ENCODE measurements at places on chromosomes 5 and 9.

DNA sequence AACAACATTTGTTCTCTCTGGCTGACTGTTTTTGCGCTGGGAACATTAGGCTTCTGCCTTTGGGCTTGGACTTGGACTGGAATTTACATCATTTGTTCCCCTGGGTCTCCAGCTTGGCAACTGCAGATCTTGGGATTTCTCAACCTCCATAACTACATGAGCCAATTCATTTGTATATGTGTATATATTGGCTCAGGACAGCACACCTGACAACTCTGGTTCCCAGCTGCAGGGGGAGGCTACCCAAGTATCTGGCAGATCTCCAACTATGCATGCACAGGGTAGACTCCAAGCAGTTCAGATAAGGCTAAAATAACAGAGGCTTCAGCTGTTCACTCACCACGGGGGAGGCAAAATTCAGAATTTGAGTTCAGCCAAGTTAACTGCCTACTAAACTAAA lies 31.6 kb upstream of the F2RL1 start:
- no peak for DNase-seq

DNA sequence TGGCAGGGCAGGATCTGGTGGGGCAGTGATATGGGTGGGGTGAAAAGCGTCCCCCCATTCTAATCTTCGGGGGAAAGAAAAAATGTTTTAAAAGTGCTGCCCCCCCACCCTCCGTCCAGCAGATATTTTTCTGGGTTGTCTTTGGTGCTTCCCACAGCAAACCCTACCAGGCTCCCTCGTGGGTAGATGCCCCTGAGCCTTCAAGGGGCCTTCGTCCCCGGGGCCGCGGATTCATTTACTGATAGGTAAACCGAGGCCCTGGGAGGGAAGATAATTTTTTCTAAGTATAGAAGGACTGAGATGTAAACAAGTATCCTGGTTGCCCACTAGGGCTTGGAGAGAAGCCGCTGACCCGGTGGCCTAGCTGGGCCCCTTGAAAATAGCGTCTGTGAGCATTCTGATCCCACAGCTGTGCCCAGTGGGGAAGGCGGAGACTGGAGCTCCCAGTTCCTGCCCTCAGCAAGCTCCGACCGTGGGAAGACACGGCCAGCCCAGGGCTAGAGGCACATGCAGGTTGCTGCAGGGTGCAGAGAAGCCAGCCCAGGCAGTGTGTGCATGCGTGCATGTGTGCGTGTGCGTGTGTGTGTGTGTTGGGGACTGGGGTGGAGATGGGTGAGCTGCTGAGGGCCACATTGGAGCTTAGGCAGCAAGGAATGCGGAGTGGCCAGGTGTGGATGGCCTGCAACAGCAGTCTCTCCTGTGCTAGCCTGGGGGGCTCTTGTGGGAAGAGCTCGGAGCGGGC lies 6.0 kb upstream of the RXRA start:
- no peak for DNase-seq

DNA sequence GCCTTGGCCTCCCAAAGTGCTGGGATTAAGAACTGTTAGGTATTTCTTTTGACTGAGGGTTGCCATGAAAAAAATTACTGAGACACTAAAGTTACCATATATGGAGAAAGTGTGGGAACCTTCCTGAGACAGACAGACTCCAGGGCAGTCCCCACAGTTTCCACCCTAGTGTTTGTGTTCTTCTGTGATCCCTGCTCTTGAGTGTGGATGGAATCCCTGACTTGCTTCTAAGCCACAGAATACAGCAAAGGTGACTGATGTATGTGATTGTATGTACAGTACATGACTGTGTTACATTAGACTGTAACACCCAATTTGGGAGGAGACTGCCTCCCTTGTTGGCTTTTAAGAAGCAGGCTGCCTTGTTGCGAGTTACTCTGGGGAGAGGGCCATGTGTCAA lies 24.7 kb upstream of the ADAM19 start:
- DNase-seq = no peak

DNA sequence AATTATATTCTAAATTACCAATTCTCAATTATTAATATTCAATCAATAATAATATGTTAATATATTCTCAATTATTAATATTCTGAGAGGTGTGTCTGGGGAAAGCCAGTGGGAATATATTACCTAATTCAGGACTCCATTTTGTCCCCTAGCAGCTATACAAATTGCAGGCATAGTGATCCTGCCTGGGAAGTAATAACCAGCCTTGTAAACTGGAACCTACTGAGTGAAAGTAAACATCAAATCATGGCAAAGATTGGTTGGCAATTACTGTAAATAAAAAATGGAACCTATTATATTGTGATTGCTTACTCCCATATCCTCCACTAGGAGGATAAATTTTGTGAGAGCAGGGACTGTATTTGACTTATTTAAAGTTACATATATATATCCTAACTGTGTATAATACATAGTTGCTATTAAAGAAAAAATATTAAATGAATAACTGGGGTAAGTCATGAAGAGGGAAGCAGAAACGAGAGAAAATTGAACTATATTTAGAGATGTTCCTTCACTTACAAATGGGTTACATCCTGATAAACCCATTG lies 150.5 kb upstream of the ELL2 start:
- DNase-seq = no peak

GRCh38 chr5:157359356-157360055 lies 93.6 kb downstream of the CYFIP2 start:
- no peak for DNase-seq

DNA sequence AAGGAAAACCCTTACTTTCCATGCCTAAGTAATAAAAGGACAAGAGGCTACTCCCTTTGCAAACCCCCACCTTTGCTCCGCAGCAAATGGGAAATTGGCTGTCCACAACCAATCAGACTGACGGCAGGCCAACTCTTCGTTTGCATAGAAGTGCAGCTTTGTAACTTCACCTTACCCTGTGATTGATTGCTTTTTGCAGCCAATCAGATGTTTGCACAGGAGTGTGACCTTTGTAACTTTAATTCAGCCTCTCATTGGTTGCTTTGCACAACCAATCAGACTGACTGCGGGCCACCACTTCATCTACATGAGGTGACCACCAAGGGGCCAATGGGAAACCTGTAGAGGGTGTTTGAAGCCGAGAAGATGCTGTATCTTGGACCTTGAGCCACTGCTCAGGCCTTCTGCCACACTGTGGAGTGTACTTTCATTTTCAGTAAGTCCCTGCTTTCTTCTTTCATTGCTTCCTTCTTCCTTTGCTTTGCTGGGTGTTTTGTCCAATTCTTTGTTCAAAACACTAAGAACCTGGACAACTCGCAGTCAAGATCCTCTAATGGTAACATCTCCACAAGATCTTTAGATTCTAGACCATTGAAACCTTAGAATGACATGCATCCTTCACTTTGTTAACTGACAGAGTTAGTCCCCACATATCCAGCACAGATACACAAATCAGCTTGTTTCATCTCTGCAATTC lies 51.3 kb upstream of the FREM1 start:
- no peak for DNase-seq

GRCh38 chr5:33565324-33565723 lies 124.6 kb downstream of the TARS1 start:
- no peak for DNase-seq

GRCh38 chr5:2986301-2986700 lies 234.8 kb upstream of the IRX2 start:
- no peak for DNase-seq

GRCh38 chr9:3277200-3277599 lies 248.6 kb downstream of the RFX3 start:
- DNase-seq = no peak

GRCh38 chr5:137871571-137871970 lies 3.9 kb downstream of the MYOT start:
- no peak for DNase-seq

DNA sequence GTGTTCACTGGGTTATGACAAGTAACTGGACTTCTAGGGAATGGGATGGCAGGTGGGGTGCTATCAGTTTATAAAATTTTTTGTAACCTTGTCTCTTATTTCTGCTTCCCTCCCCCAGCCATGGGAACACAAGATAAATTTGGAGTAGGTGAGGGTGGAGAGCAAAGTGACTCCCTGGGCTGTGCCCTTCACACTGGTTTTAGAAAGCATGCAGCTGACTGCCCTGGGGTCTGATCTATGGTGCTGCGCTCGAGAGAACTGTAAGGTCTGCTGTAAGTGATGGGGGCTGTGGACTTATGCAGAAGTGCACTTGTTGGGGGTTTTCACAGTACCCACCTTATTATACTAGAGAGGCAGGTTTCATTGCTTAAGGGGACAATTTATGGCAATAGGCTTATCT lies 247.7 kb upstream of the DMRT1 start:
- no peak for DNase-seq

DNA sequence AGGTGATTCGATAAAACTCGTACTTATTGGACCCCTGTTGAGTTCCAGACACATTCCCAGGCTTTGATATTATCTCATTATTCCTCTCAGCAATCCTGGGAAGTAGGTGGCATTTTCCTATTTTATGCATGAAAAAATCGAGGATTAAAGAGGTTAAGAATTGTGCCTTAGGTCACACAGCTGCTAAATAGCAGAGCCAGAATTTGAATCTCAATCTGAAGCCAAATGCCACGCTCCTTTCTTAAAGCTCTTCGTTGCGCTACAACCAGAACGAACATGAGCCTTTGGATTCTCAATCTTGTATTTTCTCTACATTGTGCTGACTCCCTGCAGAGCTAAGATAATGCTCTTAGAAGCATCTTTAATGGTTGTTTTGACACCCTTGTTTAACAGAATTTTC lies 527.8 kb upstream of the TLE4 start:
- no peak for DNase-seq

DNA sequence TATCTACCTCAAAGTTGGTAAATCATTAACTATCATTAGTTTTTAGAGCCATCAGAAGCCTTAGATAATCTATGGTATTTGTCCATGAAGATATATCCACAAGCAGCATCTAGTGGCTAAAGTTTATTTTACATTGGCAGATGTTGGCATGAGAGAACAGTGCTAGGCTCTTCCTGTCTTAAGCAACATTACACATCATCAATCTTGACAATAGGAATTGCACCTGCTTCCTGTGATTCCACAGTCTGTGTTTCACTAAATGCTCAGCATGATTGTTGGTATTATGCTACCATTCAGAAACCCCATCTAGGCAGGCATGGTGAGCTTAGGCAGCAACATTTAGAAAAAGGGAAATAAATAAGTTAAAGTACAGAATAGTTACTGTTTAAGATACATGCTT lies 246.6 kb downstream of the SLCO4C1 start:
- no peak for DNase-seq

- no peak for DNase-seq
Measured at GRCh38 chr5:55234121-55234700, 803 bp upstream of the CCNO start.
